ENCODE measurements at places on chromosomes 6 and 20. TPM values are rescaled to one million over a fixed set of nuclear protein-coding genes. Genes with fewer than 3 reads are reported as not detected.

DNA sequence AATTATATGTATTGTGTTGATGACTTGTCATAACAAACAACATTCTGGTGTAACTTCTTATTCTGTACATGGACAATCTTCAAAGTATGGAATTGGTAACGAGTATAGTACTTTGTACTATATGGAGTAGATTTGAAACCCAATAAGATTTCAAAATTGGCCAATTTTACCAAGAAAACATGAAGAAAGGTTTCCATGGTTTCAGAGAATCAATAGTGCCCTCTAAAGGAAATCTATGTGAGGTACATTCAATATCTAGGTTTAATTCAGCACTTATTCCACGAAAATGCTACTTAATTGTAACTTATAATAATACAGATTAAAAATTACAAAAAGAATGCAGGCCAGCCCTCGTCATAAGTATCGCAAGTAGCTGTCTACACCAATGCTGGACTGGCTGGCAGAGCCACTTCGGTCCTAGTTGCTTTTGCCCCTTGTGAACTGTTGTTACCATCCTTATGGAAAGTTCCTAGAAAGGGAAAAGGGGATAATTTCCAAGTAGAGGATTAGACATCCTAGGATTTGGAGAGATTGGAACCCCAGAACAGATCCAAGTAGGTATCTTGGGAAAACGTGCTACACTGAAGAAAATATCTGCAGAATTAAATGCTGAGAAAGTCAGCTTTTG, 70.9 kb downstream of the LCA5 start:
- DNase-seq: no peak

DNA sequence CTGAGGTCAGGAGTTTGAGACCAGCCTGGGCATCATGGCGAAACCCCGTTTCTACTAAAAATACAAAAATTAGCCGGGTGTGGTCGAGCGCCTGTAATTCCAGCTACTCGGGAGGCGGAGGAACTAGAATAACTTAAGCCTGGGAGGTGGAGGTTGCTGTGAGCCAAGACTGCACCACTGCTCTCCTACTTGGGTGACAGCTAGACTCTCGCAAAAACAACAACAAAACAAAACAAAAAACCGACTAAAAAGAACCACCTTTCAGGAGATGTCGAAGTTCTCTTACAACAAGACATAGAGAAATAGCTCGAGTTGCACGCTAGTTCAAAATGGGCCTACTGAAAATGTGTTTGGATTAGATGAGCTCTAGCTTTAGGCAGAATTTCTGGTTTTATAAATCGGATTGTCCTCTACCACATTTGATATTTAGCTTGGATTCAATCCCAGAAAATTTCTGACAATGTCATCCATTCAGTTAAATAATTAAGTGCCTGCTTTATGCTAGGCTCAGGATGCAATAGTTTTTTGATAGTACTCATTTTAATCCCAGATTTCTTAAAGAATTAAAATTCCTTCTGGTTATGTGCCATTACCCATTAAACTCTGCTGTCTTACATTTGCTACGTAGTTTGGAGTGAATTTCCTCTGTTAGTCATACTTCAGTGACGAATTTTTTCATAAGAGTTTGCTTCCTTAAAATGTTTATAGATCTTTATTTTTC, 137.5 kb upstream of the SHLD1 start:
- no peak for DNase-seq

The NRSN1 gene
- total RNA-seq: not detected

DNA sequence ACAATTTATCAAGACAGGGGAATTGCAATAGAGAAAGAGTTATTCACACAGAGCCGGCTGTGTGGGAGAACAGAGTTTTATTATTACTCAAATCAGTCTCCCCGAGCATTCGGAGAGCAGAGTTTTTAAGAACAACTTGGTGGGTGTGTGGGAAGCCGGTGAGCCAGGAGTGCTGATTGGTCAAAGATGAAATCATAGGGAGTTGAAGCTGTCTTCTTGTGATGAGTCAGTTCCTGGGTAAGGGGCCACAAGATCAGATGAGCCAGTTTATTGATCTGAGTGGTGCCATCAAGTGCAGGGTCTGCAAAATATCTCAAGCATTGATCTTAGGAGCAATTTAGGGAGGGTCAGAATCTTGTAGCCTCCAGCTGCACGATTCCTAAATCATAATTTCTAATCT, 50.0 kb upstream of the ECI2 start:
- DNase-seq: no peak

- no peak for DNase-seq
Observed at GRCh38 chr6:160431226-160431625, 83.0 kb downstream of the SLC22A3 start.

DNA sequence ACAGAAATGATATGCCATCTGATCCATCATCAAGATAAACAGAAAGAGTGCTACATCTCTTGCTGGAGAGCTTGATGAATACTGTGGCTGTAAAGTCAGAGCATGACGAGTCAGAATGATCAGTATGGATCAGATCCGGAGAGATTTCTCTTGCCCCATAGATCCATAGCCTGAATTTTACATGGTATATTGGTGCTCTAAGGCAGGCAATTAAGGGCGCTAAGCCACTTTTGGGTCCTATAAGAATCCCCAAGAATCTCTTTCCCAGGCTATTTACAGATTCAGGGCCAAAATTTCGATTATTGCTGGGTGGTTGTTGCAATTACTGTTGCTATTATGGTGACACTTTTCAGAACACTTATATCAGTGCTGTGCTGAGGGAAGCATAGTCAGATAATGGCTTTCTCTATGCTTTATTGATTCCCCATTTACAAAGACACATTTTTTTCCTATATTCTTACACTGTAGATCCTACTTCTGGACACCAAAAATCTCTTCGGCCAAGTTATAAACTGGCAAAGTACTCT, 94.4 kb downstream of the ADGRB3 start:
- no peak for DNase-seq

DNA sequence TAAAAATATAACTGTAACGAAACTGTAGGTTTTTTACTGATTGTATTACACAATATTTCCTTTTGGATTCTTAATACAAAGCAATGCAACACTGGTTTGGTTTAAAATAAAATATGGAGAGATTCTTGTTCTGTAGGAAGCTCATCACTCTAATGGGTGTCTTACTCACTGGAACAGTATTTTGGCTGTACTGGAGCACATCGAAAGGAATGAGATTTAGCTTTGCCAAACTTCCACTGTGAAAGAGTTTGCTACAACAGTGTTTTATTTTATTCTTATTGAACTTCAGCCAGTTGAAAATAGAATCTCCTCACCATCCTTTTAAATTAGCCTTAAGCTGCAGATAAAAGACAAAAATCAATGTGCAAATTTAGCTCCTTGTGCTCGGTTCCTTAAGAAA, 230.7 kb upstream of the QKI start:
- no peak for DNase-seq

The ADIG gene
- total RNA-seq: not detected

DNA sequence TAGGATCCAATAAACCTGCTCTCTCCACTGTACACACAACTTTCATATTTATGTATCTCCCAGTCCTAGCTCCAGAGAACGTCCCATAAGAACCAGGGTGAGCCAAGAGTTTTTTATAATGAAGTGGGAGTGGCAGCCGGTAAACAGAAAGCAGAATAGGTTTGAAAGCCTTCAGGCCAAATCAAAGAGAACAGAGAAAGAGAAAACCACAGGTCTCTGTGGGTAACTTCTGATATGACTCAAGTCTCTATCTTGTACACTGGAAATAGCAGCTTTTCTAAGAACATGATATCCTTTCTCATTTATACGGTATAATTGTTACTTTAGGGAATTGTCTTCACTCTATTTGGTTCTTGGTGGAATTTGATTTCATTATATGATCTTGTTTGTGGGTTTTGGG, 273.6 kb downstream of the PACRG start:
- no peak for DNase-seq

The ASIP gene
- total RNA-seq: not detected

The LY6G6D gene
- not detected for total RNA-seq

The PTPRT gene
- not detected for total RNA-seq

DNA sequence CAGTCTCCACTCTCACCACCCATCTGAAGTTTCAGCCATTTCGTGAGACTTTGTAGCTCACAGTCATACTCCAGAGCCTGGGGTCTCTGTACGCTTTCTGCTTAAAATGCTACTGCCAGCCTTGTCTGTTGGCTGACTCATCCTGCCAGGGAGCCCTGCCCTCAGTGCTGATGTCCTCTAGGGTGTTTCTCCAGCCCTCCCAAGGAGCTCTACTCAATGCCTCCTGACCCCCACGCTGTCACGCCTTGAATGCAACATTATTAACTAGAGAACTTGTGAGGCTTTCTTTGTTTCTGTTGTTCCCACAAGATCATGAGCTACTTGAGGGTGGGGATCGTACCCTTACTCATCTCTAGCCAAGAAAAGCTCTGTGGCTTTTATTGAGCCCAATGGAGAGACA, 20.1 kb downstream of the KIF16B start:
- DNase-seq: no peak

GRCh38 chr6:111527367-111527766, 44.3 kb upstream of the REV3L start:
- DNase-seq: no peak

The KCNQ5 gene
- 2.5 TPM for total RNA-seq

- peak; percentile 65 for DNase-seq
Observed at GRCh38 chr6:160139420-160139851, 17.8 kb downstream of the SLC22A1 start.

The C2 gene
- total RNA-seq: 0.07 TPM

GRCh38 chr6:134249239-134249758, 68.6 kb downstream of the SGK1 start:
- DNase-seq: no peak

- DNase-seq: peak; percentile 56
Observed at GRCh38 chr6:29762781-29763214, 39.6 kb downstream of the HLA-F start.

The CST4 gene
- total RNA-seq: not detected

The CARMIL1 gene
- total RNA-seq: 14.7 TPM

The SPATS1 gene
- not detected for total RNA-seq

The KHDC1L gene
- not detected for total RNA-seq

The BACH2 gene
- total RNA-seq: 5.0 TPM

DNA sequence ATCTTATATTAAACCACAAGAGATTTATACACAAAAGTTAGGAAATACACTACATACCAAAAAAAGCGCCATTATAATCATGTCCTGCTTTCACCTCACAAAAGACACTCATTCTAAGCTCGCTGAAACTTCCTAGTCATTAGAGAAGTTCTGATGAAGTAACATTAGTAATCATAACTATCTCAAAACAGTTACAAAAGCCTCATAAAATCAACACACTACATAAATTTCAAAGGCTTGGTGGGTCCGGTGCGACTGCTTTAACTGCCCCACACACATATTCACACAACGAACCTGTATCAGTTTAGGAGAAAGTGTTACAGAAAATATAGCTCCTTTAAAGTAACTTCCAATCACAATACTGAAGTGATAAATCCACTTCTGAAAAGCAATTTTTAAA, 1.9 kb downstream of the PHIP start:
- DNase-seq: no peak

The TRIM15 gene
- total RNA-seq: not detected

- peak; percentile 78 for DNase-seq
Observed at GRCh38 chr6:3911614-3912336, 62.6 kb downstream of the FAM50B start.

The CYP24A1 gene
- 0.04 TPM for total RNA-seq

- no peak for DNase-seq
Observed at GRCh38 chr6:150416128-150416527, 47.3 kb downstream of the IYD start.

The TGM3 gene
- not detected for total RNA-seq

GRCh38 chr20:63688228-63689045, 8.0 kb upstream of the TNFRSF6B start:
- DNase-seq: no peak

- no peak for DNase-seq
Observed at GRCh38 chr6:48449002-48449401, 338.0 kb upstream of the PTCHD4 start.

The CST2 gene
- total RNA-seq: 7.0 TPM

GRCh38 chr6:121688974-121689373, 253.5 kb downstream of the GJA1 start:
- no peak for DNase-seq

The PACRG gene
- total RNA-seq: 1.7 TPM

DNA sequence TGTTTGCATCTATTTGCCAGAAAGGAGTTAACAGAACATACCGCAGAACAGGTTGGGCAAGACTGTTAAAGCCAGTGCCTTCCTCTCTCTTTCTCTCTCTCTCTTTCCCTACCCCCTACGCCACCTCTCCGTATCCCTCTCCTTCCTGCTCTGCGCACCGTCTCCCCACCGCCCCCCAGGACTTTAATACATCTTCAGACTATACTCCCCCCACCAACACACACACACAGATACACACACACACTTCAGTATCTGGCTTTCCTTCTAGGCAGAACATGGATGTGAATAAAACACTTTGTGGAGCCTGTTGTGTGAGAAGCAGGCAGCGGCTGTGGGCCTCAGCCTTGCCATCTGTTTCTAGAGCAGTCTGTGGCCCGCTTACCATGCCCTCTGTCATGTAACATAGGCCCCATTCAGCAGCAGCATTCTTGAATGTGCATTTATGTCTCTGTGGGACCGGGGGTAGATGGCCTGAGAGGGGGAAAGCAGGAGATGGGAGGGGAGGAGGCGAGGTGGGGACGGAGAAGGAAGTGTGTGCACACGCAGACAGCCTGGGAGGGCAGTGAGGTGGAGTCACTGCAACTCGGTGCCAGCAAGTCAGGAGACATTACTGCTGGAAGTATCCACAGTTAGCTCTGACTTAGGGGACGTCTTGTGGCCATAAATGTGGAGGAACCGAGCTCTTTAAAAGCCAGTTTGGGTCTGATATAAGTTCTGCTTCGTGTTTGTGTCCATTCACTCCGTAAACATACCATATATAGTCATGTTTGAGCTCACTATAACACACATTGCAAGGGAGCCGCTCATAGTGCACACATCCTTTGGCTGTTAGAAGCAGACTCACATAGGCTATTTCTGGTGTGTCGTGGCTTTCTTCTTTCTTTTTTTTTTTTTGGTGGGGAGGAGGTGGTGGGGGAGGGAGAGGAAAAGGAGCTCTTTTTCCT, 38.4 kb downstream of the RREB1 start:
- no peak for DNase-seq
